Caki2 (cell line): ENCODE measurements at places on chromosomes 6 and 20.
A peak's percentile ranks its signal among the peaks of the same experiment; 100 is the strongest.

DNA sequence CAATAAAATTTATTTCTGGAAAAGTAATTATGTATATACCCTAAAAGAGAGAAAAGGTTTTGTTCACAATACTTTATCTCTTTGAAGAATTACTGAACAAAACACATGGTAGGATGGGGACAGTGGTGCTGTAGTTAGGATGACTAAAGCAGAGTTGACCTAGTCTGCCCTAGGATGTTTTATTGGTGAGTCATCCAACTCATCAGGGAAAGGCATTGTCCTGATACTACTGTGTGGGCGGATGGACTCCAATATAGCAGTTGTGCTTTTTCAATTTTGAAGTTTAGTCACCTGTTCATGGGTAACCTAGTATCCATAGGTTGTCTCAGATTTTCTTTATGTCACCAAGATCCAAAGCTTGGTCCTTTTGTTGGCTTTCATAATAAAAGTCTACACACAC lies 53.3 kb upstream of the EYS start:
- DNase-seq = peak; percentile 68

DNA sequence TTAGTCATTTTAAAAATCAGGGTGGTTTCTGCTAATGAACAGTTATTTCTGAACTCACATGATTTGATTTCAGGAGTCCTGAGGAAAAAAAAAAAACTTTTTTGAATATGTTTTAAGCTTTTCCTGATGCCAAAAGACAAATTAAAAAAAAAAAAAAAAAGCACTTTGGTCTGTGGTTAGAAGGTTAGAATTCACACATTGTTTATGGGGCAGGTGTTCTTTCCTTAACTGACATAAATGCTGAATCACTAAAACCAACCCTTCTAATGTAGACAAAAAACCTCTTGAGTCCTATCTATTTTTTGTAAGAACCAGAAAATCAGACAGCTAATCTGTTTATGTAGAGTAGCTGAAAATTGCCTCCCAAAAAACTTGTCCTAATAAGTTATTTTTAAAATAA lies 20.4 kb downstream of the THEMIS start:
- DNase-seq = no peak

DNA sequence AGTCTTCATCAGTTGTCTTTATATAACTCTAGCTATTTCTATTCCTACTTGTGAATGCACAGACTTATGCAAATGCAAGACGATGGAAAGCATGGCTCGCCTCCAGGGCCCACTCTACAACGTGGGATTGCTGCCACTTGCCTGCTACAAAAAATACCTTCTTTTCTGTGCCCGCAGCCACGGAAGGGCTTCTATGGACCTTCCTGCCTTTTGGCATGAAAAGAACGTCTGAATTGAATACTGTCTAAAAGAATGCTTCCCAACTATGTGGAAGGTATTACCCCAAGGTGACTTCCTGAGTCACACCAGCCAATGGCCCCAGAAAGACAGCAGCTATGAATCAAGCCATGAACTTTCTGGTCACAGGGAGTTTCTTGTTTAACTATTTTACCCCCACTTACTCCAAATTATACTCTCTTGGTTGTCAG lies 261.2 kb downstream of the HIVEP2 start:
- no peak for DNase-seq

DNA sequence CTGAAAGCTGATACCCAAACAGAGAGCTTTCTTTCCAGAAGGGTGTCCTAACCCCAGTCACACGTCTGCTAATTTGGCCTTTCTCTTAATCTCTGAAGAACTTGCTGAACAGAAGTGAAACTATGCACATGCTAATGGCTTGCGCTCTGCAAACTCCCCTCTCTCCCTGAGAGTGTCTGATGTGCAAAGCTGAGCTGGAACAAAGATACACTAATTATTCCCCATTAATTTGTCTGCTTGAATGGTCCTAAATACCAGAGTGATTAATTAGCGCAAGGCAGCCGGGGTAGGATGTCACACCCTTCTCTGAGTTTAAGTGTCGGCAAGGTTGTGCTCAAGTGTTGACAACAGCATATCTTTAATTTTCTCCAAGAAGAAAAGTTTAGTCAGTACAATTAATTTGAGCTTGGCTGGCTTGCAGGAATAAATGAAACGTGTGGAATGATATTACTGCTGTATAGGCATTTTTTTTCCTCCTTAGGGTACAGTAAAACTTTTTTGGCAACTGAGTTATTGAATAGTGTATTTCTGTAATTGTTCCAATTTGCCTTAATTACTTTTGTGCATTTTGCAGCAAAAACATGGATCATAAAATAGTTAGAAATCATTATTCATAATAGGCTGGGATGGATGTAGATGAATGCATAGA lies 715.9 kb upstream of the POU3F2 start:
- DNase-seq = no peak

- DNase-seq = no peak
Observed at GRCh38 chr6:114713690-114714089, 370.9 kb upstream of the HS3ST5 start.

GRCh38 chr20:43432498-43432897 lies 25.2 kb upstream of the SRSF6 start:
- no peak for DNase-seq
